ENCODE measurements at places on chromosomes 6 and 20. TPM values are rescaled to one million over a fixed set of nuclear protein-coding genes. Genes with fewer than 3 reads are reported as not detected.
A peak's percentile ranks its signal among the peaks of the same experiment; 100 is the strongest.

DAAM2 gene
- 4.9 TPM for total RNA-seq

SIRPD gene
- not detected for total RNA-seq

SLPI gene
- total RNA-seq = 1.9 TPM

NKX2-2 gene
- not detected for total RNA-seq

RSPH3 gene
- 3.8 TPM for total RNA-seq

GTSF1L gene
- total RNA-seq = not detected

PDE10A gene
- 1.7 TPM for total RNA-seq

ASIP gene
- not detected for total RNA-seq

KCNQ5 gene
- total RNA-seq = 1.1 TPM

GRCh38 chr6:7431313-7431673 lies 41.7 kb downstream of the RIOK1 start:
- no peaks in the 10 kb centered on the region for H3K36me3 ChIP-seq
- DNase-seq = no peak
- no peak overlapping the region for H3K4me3 ChIP-seq

GRCh38 chr6:140062043-140063020 lies 687.9 kb upstream of the CITED2 start:
- no peaks in the 10 kb centered on the region for H3K36me3 ChIP-seq
- H3K27ac ChIP-seq = no peak overlapping the region
- H3K4me1 ChIP-seq = no peaks in the 10 kb centered on the region
- no peak overlapping the region for H3K4me3 ChIP-seq
- DNase-seq = no peak
- no peaks in the 10 kb centered on the region for H3K27me3 ChIP-seq

- no peaks in the 10 kb centered on the region for H3K27me3 ChIP-seq
- H3K4me1 ChIP-seq = peaks cover 3% of the 10 kb centered on the region
- H3K4me3 ChIP-seq = peak overlapping the region; percentile 77
- no peak for DNase-seq
- H3K27ac ChIP-seq = peak overlapping the region; percentile 82
- H3K36me3 ChIP-seq = no peaks in the 10 kb centered on the region
These were observed 726 bp downstream of the FLRT3 start for GRCh38 chr20:14336686-14337085.

- no peak for DNase-seq
- H3K4me1 ChIP-seq = no peaks in the 10 kb centered on the region
These were observed 253.7 kb upstream of the RUNX2 start for GRCh38 chr6:45074439-45074838.

DNA sequence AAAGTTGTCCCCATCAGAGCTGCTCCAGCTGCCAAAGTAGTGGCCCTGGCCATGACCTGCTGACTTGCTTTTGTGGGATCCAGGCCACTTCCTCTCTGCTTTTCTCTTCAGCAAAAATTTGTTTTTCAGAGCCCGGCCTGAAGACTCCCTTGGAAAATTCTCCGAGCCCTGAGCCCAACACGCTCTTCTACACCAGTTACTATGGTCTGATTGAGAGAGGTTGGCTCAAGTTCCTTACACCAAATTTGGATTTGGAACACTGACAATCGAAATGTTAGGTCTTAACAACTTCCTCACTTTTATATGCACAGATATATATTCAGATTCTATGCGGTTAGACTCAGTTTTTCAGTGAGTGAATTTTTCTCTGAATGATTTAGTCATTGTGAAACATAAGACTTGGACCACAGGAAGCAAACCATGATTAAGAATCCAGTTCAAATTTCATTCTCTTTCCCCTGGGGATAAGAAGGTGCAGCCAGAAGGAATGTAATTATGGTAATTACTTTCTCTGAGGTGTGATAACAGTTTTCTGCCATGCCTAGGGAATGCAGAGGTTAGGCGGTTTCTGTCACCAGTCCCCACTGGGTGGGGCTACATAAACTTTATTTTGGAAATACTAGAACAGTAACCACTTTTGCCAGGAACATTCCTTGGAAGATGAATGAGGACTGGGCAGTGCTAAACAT lies 365.2 kb downstream of the SYNE1 start:
- no peak overlapping the region for H3K4me3 ChIP-seq
- no peaks in the 10 kb centered on the region for H3K27me3 ChIP-seq
- peaks cover 5% of the 10 kb centered on the region for H3K36me3 ChIP-seq

GRCh38 chr20:2300420-2300819 lies 4.6 kb downstream of the TGM3 start:
- H3K36me3 ChIP-seq = no peaks in the 10 kb centered on the region
- peaks cover 72% of the 10 kb centered on the region for H3K4me1 ChIP-seq
- H3K27ac ChIP-seq = peak overlapping the region; percentile 83
- no peaks in the 10 kb centered on the region for H3K27me3 ChIP-seq
- peak; percentile 55 for DNase-seq

GRCh38 chr20:8735674-8736073 lies 333.2 kb upstream of the PLCB4 start:
- H3K27ac ChIP-seq = no peak overlapping the region
- no peak overlapping the region for H3K4me3 ChIP-seq
- H3K4me1 ChIP-seq = no peaks in the 10 kb centered on the region
- no peaks in the 10 kb centered on the region for H3K27me3 ChIP-seq

DNA sequence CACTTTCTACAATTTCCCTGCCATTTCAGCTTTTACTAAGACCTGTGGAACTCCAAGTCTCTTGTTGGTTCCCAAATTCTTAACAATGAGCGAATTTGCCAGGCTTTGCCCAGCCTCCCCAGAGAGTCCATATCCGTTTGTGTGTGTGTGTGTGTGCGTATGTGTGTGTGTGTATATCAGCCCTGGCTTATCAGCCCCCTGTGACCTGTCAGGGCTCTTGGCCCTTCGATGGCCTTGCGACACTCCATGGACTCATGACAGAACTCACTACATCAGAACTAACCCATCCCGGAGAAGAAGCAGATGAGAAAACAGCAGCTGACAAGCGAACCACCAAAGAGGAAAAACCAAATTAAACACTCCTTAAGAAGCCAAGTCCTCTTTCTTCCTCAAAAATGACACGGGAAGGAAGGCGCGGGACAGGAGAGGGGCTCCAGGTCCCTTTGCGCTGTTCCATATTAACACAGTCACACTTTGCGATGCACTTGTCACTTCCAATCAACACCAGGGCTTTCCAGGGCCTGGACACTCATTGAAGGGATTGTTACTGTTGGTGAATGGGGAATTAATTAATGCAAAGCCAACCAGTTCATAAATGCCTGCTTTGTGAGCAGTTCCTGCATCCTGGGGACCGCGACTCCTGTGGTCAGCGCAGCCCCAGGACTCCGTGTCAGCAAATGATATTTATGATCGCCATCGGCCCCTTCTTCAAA lies 524.0 kb downstream of the CD83 start:
- no peak for DNase-seq
- no peak overlapping the region for H3K4me3 ChIP-seq
- no peaks in the 10 kb centered on the region for H3K4me1 ChIP-seq
- no peaks in the 10 kb centered on the region for H3K36me3 ChIP-seq
- H3K27ac ChIP-seq = no peak overlapping the region

DNA sequence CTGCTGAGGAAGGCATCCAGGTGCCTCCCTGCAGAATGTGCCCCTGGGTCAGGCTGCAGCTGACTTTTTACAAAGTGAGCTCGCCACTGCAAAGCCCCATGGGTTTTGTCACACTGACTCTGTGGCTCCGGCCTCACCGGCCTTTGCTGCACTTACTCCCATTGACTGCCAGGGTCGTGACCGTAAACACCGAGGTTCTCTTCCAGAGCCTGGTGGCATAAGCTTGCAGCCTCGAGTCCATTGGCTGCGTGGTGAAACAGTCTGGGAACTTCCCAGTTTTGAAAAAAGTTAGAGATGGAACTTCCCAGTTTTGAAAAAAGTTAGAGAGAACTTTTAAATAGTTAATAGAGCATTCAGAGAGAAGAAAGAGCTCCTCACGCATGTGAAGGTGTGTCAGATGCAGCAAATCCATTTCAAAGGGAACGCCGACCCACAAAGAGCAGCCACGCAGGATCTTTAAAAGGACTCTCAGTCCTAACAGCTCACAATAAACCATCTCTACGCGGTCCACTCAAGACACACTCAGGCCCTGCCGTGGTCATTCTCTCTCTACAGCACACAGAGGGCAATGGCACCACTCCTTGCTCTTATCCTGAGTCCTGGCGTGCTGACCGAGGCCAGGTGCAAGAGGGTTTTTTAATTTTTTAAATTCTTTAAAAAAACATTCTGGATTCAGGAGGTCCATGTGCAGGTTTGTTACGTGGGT lies 12.8 kb downstream of the RAMACL start:
- no peaks in the 10 kb centered on the region for H3K36me3 ChIP-seq
- no peak for DNase-seq
- H3K27me3 ChIP-seq = no peaks in the 10 kb centered on the region
- H3K4me3 ChIP-seq = no peak overlapping the region

DNA sequence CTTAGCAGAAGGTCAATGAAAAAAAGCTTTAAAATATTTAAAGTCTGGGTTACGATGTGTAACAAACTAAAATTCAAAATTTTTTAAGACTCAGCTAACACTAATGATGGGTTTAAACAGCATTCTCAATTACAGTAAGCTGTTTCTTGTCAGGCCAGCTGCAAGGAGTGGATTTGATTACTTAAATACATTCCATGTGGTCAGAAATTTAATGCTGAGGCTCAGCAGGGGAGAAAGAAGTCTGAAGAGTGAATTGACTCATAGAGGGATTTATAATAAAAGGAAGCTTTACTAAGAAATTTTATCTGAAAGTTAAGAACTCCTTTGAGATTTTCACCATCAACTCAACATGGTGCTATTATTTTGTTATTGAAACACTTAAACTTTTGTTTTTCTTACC lies 398.6 kb downstream of the KHDRBS2 start:
- H3K4me3 ChIP-seq = no peak overlapping the region
- H3K27ac ChIP-seq = no peak overlapping the region
- no peak for DNase-seq
- H3K27me3 ChIP-seq = no peaks in the 10 kb centered on the region
- H3K4me1 ChIP-seq = no peaks in the 10 kb centered on the region
- no peaks in the 10 kb centered on the region for H3K36me3 ChIP-seq

DNA sequence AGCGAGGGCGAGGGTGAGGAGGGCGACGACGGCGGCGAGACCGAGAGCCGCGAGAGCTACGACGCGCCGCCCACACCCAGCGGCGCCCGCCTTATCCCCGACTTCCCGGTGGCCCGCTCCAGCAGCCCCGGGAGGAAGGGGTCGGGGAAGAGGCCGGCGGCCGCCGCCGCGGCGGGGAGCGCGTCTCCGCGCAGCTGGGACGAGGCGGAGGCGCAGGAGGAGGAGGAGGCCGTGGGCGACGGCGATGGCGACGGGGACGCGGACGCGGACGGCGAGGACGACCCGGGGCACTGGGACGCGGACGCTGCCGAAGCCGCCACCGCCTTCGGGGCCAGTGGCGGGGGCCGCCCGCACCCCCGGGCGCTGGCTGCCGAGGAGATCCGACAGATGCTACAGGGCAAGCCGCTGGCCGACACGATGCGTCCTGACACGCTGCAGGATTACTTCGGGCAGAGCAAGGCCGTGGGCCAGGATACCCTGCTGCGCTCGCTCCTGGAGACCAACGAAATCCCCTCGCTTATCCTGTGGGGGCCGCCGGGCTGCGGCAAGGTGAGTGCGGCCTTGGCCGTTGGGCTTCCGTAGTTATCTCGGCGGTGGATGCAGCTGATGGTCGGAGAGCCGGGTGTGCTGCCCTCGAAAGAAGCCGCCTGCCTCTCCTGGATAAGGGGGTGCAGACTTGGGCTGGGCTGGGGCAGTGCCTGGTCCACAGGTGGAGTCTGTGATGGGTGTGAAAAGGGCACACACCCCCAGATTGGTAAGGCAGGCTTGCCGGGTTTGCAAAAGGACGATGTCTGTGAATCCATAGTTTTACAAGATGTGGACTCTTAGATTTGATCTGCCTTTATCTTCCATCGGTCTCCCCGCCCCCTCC lies 938 bp downstream of the WRNIP1 start:
- H3K27me3 ChIP-seq = no peaks in the 10 kb centered on the region
- peaks cover 17% of the 10 kb centered on the region for H3K4me1 ChIP-seq
- no peaks in the 10 kb centered on the region for H3K36me3 ChIP-seq
- DNase-seq = peak; percentile 73
- H3K27ac ChIP-seq = peak overlapping the region; percentile 94

- no peaks in the 10 kb centered on the region for H3K27me3 ChIP-seq
- peak overlapping the region; percentile 7 for H3K4me3 ChIP-seq
- peaks cover 22% of the 10 kb centered on the region for H3K4me1 ChIP-seq
These were observed 1.5 kb downstream of the ZNFX1 start for GRCh38 chr20:49276161-49276960.

DNA sequence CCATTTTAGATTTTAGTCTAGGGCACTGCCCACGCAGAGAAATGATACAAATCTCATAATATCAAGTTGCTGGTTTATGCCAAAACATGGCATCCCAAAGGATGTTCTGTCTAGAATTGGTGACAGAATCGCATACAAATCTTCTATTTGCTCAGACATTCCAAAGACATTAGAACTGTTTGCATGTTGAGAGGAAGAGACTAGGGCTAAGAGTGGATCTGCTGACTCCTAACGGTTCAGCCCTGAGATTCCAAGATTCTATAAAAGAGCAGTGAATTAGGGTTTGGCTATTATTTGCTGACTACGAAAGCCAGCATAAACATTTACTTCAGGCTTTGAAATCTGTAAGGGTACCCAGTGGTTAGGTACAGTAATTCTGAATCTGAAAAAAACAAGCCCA lies 3.6 kb downstream of the EPB41L2 start:
- H3K4me1 ChIP-seq = peaks cover 3% of the 10 kb centered on the region
- H3K36me3 ChIP-seq = no peaks in the 10 kb centered on the region
- H3K27me3 ChIP-seq = no peaks in the 10 kb centered on the region
- H3K27ac ChIP-seq = no peak overlapping the region
- no peak for DNase-seq

DNA sequence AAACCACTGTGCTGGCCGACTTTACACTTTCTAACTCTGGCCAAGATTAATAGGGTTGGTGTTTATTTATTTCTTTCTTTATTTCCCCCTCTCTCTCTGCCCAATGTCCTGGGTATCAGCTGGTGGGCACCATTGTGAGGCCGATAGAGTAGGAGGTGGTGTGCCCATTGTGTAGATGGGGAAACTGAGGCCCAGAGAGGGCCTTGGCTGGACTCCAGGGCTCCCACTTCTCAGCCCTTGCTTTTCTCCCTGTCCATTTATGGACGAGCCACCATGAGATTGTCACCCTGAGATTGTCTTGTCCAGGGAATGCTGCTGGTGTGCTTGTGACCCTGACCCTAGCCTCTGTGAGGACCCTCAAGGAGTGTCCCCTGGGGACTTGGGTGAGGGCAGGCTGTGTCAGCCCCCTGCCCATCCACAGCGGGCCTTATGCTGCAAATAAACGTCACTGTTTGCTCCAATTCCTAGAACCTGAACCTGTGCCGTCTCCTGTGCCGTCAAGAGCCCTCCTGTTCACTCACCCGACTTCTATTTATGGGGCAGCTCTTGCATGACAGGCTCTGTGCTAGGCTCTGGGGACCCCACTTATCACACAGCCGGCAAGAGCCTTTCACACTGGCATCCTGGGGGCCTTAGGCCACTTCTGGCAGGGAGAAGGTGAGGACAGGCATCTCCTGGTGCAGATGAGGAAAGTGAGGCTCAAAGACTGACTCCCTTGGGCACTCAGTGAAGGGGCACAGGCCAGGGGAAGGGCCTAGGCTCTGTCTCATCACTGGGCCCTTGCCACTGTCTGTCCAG lies 24.8 kb downstream of the SUN5 start:
- no peaks in the 10 kb centered on the region for H3K36me3 ChIP-seq
- H3K4me3 ChIP-seq = no peak overlapping the region
- H3K27me3 ChIP-seq = no peaks in the 10 kb centered on the region
- H3K4me1 ChIP-seq = no peaks in the 10 kb centered on the region
- H3K27ac ChIP-seq = no peak overlapping the region

Data from liver (tissue), 10 donors.